ENCODE measurements at places on chromosomes 7 and 10.

DNA sequence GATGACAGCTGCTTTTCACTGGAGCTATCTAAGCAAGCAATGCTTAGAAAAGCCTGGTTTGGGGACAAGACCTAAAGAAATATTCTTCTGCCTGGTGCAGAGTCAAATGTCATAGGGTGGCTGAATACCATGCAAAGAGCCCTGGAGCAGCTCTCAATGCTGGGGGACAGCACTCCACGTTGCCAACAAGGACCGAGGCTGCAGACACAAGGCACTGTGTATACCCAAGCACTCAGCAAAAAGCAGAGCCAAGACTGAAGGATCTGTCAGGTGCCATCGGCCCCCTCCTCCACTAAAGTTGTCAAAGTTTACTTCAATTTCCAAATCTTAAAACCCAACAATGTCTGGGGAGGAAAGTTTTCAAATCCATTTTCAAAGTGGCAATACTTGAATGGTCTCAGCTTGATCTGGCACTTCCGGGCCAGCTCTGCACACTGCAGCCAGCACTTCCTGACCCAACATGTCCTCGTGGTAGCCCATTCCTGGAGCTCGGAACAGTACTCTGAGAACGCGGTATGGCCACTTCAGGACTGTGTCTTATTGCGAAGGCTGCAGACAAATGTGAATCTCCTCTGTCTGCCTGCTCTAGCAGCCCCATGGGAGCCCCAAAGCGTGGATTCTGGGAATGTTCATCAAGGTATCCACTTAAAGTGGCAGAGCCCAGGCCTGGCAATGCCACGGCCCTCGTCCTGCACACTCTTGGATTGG is 191.8 kb downstream of the TNS3 start:
- ATAC-seq = no peak

- no peak for ATAC-seq
Observed at GRCh38 chr7:69622960-69623359, 24.7 kb downstream of the AUTS2 start.

DNA sequence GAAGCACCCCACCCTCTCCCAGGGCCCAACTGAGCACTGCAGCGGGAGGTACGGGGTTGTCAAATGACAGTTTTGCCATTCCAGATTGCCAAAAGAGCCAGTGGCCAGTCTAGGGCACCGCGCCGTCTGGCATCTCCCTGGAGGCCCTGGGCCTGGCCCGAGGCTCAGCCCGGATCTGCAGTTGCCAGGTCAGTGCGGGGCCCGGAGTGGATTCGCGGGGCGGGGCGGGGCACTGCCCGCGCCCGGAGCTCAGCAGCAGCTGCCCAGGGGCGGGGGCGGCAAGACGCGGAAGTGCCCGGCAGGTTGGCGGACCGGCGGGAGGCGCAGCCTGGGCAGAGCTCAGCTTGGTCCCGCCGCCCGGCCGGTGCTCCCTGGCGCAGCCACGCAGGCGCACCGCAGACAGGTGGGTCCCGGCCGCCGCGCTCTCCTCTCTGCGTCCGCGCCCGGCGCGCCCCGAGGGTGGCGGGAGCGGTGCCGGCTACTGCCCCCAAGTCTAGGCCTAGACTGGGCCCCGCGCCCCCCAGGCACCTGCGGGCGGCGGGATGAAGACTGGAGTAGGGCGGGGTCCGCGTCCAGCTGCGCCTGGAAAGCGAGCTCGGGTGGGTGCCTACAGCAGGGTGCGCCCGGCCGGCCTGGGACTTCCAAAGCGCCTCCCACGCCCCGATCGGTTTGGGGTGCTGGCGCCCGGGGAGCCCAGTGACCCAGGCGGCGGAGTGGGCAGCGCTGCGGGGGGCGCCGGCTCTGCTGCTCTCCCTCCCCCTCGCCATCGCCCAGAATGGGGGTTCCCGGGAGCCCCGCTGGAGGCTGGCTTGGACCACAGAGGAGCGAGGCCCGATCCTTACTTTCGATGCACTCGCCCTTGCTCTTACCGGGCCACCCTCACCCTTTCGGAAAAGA is at the start of gene IRF5:
TSS of gene IRF5 (plus strand) at position 281 of the 897 bp plus-strand sequence. CDS start 4,155 bp downstream, outside the sequence.
- ATAC-seq = peak; percentile 15

- no peak for ATAC-seq
Observed at GRCh38 chr7:26451997-26452396, 160.3 kb downstream of the SNX10 start.

- no peak for ATAC-seq
Observed at GRCh38 chr7:371779-372545, 82.0 kb downstream of the FOXL3 start.

All from activated CD4-positive, CD25-positive, alpha-beta regulatory T cell treated with anti-CD3 and anti-CD28 coated beads, Interleukin-2, amount 50 U/mL, for 24 hours (primary cell).